ENCODE measurements at places on chromosomes 3 and 15.

DNA sequence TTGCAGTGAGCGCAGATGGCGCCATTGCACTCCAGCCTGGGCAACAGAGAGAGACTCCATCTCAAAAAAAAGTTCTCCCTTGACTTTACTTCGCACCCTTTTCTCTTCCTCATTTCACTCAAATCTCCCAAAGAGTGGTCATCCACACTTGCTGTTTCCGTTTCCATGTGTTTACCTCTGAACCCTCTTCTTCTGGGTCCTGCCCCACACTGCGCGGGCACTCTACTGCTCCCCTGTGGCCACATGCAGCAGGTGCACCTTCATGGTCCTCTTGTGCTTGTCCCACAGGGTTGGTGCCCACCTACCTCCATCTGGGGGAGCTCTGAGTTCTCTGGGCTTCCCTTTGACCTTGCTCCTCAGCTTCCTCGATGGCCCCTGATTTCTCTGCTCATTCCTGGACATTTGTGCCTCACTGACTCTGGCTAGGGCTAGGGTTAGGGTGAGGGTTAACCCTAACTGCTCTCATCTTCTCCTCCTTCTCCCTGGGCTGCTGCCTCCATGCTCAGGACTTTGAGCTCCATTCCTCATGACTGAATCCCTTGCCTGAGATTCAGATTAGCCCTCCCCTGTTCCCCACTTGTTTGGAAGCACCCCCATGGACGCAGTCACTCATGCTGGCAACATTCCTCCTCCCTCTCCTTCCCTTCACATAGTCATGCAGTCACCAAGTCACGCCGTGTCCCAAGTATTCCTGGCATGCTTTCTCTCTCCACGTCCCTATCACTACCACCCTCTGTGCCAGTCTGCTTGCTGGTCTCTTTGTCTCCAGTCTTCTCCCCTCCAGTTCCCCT lies 26.6 kb upstream of the KY start:
- no peak overlapping the region for H3K27ac ChIP-seq
- H3K4me3 ChIP-seq = no peak overlapping the region
- DNase-seq = no peak

- no peaks in the 10 kb centered on the region for H3K27me3 ChIP-seq
- no peak for DNase-seq
- no peak overlapping the region for H3K4me3 ChIP-seq
- no peaks in the 10 kb centered on the region for H3K4me1 ChIP-seq
- no peaks in the 10 kb centered on the region for H3K36me3 ChIP-seq
Measured at GRCh38 chr3:157695103-157695502, 191.9 kb upstream of the VEPH1 start.

GRCh38 chr15:40441565-40442531 lies 1.1 kb downstream of the BAHD1 start:
- peaks cover 55% of the 10 kb centered on the region for H3K27me3 ChIP-seq
- H3K27ac ChIP-seq = peak overlapping the region; percentile 80

DNA sequence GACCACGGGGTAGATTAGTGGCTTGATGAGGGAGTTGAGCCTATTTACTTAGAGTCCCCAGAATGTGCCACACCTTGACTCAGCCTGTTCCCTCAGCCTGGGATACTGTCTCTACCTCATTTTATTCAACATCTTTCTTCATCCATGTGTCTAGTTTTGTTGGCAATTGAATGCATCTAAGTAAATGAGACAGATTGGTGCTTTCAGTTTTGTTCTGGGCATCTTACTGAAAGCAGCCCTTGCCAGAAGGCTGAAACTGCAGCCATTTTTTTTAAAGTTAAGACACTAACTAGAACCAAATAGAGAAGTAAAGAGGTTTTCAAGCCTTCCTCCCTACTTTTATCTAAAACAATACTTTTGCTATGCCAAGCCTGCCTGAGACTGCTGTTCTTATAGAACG lies 246.8 kb downstream of the SLCO3A1 start:
- H3K4me3 ChIP-seq = no peak overlapping the region
- peaks cover 8% of the 10 kb centered on the region for H3K27me3 ChIP-seq
- H3K36me3 ChIP-seq = peaks cover 13% of the 10 kb centered on the region
- DNase-seq = no peak
- no peak overlapping the region for H3K27ac ChIP-seq

DNA sequence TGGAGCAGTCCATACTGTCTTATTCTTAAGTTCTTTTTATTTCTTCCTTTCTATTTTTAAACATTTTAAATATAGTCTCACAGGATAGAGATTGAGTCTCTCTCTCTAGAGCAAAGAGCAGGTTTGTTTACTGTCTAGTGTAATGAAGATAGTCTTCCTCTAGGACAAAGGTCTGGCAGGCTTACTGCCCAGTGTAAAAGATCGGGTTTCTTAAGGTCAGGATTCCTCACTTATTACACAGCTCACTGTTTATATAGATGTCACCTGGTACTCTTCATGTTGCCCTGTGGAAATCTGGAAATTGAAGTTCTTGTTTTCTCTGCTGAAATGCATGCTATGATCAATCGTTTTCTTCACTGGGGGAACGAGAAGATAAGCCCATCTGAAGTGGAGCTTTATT lies 76.0 kb downstream of the ZBBX start:
- peaks cover 3% of the 10 kb centered on the region for H3K36me3 ChIP-seq
- no peaks in the 10 kb centered on the region for H3K4me1 ChIP-seq
- no peak for DNase-seq
- H3K4me3 ChIP-seq = no peak overlapping the region
- no peaks in the 10 kb centered on the region for H3K27me3 ChIP-seq

DNA sequence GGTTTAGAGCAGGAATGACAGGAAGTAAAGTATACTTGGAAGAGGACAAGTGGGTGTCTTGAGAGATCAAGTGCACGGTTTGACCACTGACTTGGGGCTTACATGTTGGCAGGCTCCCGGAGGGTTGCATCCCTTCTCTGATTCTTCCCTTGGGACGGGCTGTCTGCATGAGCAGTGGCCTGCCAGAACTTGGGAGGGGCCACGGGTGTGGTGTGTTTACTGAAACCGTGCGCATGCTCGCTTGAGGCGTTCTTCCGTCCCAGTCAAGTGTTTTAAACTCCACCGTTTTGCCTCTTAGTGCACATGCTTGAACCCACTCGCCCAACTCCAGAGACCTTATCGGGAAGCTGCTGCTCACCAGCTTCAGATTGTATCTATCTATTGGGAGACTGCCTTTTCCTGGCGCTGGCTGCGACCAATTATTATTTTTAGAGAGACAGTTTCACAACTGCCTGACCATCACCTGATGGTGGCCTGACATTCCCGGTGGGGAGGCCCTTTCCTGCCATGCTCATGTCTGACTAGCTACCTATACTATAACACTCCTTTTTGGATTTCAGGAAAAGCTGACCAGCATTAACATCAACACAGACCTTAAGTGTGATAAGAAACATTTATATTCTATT lies 14.9 kb upstream of the C3orf22 start:
- no peak for DNase-seq
- no peaks in the 10 kb centered on the region for H3K36me3 ChIP-seq
- H3K4me1 ChIP-seq = no peaks in the 10 kb centered on the region
- no peak overlapping the region for H3K27ac ChIP-seq
- no peak overlapping the region for H3K4me3 ChIP-seq

DNA sequence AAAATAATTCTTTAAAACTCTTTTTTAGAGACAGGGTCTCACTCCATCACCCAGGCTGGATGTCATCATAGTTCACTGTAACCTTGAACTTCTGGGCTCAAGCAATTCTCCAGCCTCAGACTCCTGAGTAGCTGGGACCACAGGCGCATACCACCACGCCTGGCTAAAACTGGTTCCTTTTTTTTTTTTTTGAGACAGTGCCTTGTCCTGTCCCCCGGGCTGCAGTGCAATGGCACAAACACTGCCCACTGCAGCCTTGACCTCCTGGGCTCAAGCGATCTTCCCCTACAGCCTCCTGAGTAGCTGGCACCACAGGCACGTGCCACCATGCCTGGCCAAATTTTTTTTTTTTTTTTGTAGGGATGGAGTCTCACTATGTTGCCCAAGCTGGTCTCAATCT lies 23.7 kb upstream of the FURIN start:
- H3K4me3 ChIP-seq = no peak overlapping the region
- DNase-seq = no peak
- no peaks in the 10 kb centered on the region for H3K36me3 ChIP-seq

- peaks cover 7% of the 10 kb centered on the region for H3K4me1 ChIP-seq
- no peak for DNase-seq
- no peak overlapping the region for H3K4me3 ChIP-seq
Measured at GRCh38 chr3:99410789-99411311, 227.5 kb upstream of the COL8A1 start.

- no peaks in the 10 kb centered on the region for H3K27me3 ChIP-seq
- no peak for DNase-seq
- peak overlapping the region; percentile 38 for H3K27ac ChIP-seq
- peaks cover 55% of the 10 kb centered on the region for H3K4me1 ChIP-seq
Measured at GRCh38 chr15:66760968-66761725, 59.1 kb downstream of the SMAD6 start.

GRCh38 chr3:123390865-123391600 lies 57.9 kb downstream of the ADCY5 start:
- H3K4me1 ChIP-seq = peaks cover 49% of the 10 kb centered on the region
- no peak overlapping the region for H3K4me3 ChIP-seq
- H3K36me3 ChIP-seq = no peaks in the 10 kb centered on the region
- H3K27me3 ChIP-seq = peaks cover 10% of the 10 kb centered on the region

DNA sequence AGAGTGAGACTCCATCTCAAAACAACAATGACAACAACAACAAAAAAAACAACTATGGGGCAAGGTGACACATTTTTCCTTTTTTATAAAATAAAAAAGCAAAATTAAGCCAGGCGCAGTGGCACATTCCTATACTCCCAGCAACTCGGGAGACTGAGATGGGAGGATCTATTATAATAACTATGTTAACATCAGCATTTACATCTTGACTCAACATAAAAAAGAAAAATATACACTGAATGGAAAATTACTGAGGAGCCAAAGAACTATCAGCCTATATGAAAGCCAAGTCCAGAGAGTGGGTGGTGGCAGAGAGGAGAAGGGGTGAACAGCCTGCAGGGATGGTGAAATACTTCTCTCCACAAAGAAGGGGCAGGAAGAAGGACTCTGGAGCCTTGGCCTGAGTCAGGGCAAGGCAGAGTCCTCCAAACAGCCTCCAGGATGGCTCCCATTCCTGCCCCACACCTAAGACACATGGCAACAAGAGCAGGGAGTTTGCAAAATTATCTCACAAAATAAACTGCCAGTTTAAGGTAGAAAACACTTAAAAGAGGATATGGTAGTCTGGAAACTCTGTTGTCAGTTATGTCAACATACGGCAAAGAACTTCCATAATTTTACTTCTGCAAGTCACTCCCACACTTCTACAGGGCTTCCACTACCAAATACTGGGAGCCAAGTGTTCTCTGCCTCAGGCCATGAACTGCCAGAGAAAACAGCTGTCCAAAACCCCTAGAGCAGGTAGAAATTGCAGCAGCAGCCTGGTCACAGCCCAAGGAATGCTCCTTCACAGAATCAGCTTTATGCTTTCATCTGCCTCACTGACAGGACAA lies 25.9 kb downstream of the HSPBAP1 start:
- H3K36me3 ChIP-seq = peaks cover 8% of the 10 kb centered on the region
- H3K27ac ChIP-seq = no peak overlapping the region
- no peak overlapping the region for H3K4me3 ChIP-seq
- no peaks in the 10 kb centered on the region for H3K27me3 ChIP-seq
- no peaks in the 10 kb centered on the region for H3K4me1 ChIP-seq

GRCh38 chr3:81952141-81952540 lies 190.7 kb upstream of the GBE1 start:
- H3K4me3 ChIP-seq = no peak overlapping the region
- DNase-seq = no peak
- H3K27me3 ChIP-seq = no peaks in the 10 kb centered on the region
- H3K27ac ChIP-seq = no peak overlapping the region
- no peaks in the 10 kb centered on the region for H3K36me3 ChIP-seq

DNA sequence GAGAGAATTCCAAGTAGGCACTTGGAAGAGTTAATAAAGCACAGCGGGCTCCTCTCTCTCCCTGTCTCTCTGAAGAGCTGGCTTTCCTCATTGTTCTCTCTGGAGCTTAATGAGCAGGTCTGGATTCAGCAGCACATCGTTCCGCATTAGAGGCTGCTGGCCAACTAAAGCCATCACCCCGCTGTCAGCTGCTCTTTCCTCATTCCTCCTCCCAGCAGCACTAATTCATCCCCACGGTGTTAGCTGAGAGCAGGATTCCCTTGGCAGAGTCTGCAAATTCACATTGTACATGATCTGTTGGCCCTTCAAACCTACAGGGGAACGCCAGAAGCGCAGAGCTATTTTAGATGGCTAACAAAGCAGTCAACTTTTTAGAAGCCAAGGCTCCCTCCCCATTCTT lies 44.2 kb downstream of the SGO1 start:
- H3K27ac ChIP-seq = no peak overlapping the region
- DNase-seq = no peak
- H3K27me3 ChIP-seq = no peaks in the 10 kb centered on the region
- H3K4me3 ChIP-seq = peak overlapping the region; percentile 44
- H3K4me1 ChIP-seq = peaks cover 25% of the 10 kb centered on the region
- H3K36me3 ChIP-seq = peaks cover 16% of the 10 kb centered on the region

DNA sequence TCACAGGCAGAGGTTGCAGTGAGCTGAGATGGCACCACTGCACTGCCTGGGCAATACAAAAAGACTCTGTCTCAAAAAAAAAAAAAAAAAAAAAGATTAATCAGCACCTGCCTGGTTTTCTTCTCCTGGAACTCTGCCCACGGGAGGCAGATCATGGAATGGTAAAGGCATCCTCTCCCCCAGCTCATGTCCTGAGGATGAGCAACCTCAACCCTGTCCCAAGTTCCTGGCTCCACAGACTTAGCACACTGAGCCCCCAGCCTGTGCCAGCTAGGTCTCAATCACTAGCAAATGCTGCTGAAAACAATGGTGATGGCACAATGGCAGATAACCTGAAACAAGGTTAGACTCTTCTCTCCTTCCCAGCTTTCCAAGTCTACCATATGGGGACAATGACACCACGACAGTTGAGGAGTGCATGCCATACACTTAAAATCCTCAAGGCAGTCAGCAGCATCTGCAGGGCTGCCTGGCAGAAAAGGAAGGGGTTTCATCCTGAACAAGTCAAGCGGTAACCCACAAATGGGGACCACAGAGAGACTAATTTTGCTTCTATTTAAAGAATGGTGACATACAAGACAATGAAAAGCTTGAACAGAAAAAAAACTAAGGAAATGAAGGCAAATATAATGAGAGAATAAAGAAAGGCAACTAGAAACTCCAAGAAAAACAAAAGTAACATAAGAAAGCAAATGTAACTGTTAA lies 4.8 kb downstream of the CLN6 start:
- H3K4me3 ChIP-seq = no peak overlapping the region
- no peak overlapping the region for H3K27ac ChIP-seq
- peaks cover 10% of the 10 kb centered on the region for H3K36me3 ChIP-seq
- H3K4me1 ChIP-seq = peaks cover 17% of the 10 kb centered on the region

- H3K27me3 ChIP-seq = peaks cover 75% of the 10 kb centered on the region
- H3K4me1 ChIP-seq = peaks cover 29% of the 10 kb centered on the region
- peak overlapping the region; percentile 3 for H3K27ac ChIP-seq
Measured at GRCh38 chr15:76333720-76334437, 2.7 kb upstream of the ISL2 start.

GRCh38 chr3:177468816-177469215 lies 271.5 kb upstream of the TBL1XR1 start:
- no peak overlapping the region for H3K4me3 ChIP-seq
- no peak overlapping the region for H3K27ac ChIP-seq
- no peaks in the 10 kb centered on the region for H3K27me3 ChIP-seq

GRCh38 chr3:167762296-167762695 lies 26.8 kb downstream of the SERPINI1 start:
- no peak overlapping the region for H3K27ac ChIP-seq
- H3K36me3 ChIP-seq = no peaks in the 10 kb centered on the region
- H3K27me3 ChIP-seq = no peaks in the 10 kb centered on the region
- no peak overlapping the region for H3K4me3 ChIP-seq
- DNase-seq = no peak

Measured in type B pancreatic cell (in vitro differentiated cells).